ENCODE measurements at places on chromosomes 2 and 18. TPM values are rescaled to one million over a fixed set of nuclear protein-coding genes. Genes with fewer than 3 reads are reported as not detected.

DNA sequence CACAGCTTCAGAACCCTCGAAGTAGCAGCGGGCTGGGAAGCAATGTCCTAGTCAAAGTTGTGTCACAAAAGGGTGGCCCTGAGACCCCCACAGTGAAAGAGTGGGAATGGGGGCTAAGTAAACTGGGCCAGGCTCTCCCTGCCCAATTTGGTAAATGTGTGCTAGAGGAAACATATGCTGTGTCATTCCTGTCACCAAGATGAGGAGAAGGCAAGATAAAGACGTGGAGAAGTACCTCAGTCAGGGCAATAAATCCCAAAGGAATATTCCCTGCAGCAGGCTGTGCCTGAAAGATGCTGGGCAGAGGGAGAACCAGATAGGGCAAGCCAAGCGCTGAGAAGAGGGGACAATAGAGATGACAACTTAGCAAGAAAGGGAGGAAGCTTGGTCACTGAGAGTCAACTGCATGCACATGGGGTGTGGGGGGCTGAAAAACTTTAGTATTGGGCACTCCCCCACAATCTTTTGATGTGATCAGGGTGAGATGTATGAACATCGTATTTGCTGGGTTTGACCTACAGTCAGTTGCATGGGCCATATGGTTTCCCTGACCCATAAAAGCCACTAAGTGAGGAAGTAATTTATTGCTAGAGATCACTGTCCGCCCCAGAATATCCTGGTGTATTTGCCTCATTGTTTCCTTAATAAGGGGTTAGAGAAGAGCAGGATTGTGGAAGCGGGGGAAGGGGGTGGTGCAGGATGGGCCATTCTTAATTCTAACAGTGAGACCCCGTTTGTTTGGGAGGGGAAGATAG, 49.9 kb upstream of the CXCR4 start:
- no peak overlapping the region for H3K27ac ChIP-seq
- no peaks in the 10 kb centered on the region for H3K36me3 ChIP-seq

Gene GKN1
- total RNA-seq, result not detected

GRCh38 chr2:156445296-156446220, 9.4 kb downstream of the GPD2 start:
- H3K27ac ChIP-seq, result no peak overlapping the region
- no peaks in the 10 kb centered on the region for H3K27me3 ChIP-seq
- no peaks in the 10 kb centered on the region for H3K4me1 ChIP-seq
- DNase-seq, result peak; percentile 35
- H3K36me3 ChIP-seq, result no peaks in the 10 kb centered on the region

DNA sequence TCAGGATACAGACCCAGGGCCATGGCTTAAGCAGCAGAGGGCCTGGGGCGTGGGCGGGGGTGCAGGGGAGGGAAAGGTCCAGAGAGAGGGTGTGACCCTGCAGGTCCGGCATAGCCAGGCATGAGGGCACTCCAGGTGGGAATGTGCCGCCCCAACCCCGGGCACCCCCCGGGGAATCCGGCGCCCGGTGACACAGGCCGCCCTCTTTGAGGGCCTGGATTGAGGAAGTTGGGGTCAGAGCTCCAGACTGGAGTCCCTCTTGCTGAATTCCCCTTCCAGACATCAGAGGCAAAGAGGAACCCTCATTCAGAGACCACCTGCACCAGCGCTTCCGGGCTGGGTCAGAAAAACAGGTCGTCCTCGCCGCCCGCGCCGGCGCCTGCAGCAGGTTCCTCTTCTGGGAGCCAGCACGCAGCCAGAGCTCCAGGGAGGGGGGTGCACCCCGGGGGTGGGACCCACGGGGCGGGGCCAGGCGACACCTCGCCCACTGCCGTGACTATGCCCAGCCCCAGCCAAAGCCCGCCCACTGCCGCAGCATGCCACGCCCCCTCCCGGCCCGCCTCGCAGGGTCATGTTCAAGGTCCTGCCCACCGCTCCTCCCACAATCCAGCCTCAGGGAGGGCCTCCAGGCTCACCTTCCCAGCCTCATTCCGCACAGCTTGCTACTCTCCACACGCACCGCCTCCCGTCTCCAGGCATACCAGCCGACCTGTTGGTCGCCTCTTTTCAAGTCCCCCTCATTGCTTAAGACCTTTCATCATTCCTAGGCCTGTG, 98.3 kb upstream of the ID2 start:
- H3K4me1 ChIP-seq, result peaks cover 16% of the 10 kb centered on the region
- peak overlapping the region; percentile 31 for H3K4me3 ChIP-seq
- no peaks in the 10 kb centered on the region for H3K27me3 ChIP-seq
- H3K27ac ChIP-seq, result peak overlapping the region; percentile 51
- H3K36me3 ChIP-seq, result no peaks in the 10 kb centered on the region

Gene NFE2L2
- 72.7 TPM for total RNA-seq

Gene GRB14
- 0.55 TPM for total RNA-seq

- DNase-seq, result peak; percentile 46
- H3K4me1 ChIP-seq, result no peaks in the 10 kb centered on the region
- H3K27me3 ChIP-seq, result no peaks in the 10 kb centered on the region
Measured at GRCh38 chr2:128525653-128526052, 207.0 kb upstream of the HS6ST1 start.

- DNase-seq, result peak; percentile 67
- no peak overlapping the region for H3K4me3 ChIP-seq
- no peaks in the 10 kb centered on the region for H3K27me3 ChIP-seq
- H3K36me3 ChIP-seq, result peaks cover 16% of the 10 kb centered on the region
Measured at GRCh38 chr2:36889795-36890194, 76.5 kb downstream of the STRN start.

GRCh38 chr2:134335601-134336000, 81.7 kb downstream of the MGAT5 start:
- H3K36me3 ChIP-seq, result no peaks in the 10 kb centered on the region
- H3K27me3 ChIP-seq, result no peaks in the 10 kb centered on the region
- H3K4me3 ChIP-seq, result no peak overlapping the region
- no peak for DNase-seq
- no peak overlapping the region for H3K27ac ChIP-seq
- peaks cover 3% of the 10 kb centered on the region for H3K4me1 ChIP-seq

Gene CAB39
- 50.9 TPM for total RNA-seq

- no peak overlapping the region for H3K27ac ChIP-seq
- no peak for DNase-seq
- no peaks in the 10 kb centered on the region for H3K27me3 ChIP-seq
- no peak overlapping the region for H3K4me3 ChIP-seq
- H3K36me3 ChIP-seq, result no peaks in the 10 kb centered on the region
Measured at GRCh38 chr2:184921676-184922075, 323.3 kb downstream of the ZNF804A start.

GRCh38 chr2:84532291-84532690, 16.0 kb downstream of the DNAH6 start:
- no peak overlapping the region for H3K4me3 ChIP-seq
- no peaks in the 10 kb centered on the region for H3K36me3 ChIP-seq
- no peaks in the 10 kb centered on the region for H3K4me1 ChIP-seq
- no peak overlapping the region for H3K27ac ChIP-seq
- H3K27me3 ChIP-seq, result peaks cover 26% of the 10 kb centered on the region
- DNase-seq, result no peak

Gene POTEJ
- not detected for total RNA-seq

GRCh38 chr2:170267071-170267470, 89.1 kb downstream of the MYO3B start:
- H3K4me3 ChIP-seq, result no peak overlapping the region
- no peaks in the 10 kb centered on the region for H3K4me1 ChIP-seq
- H3K36me3 ChIP-seq, result no peaks in the 10 kb centered on the region
- DNase-seq, result no peak
- H3K27ac ChIP-seq, result no peak overlapping the region

GRCh38 chr2:84846041-84846663, 34.7 kb downstream of the TRABD2A start:
- H3K36me3 ChIP-seq, result no peaks in the 10 kb centered on the region
- H3K4me1 ChIP-seq, result no peaks in the 10 kb centered on the region
- DNase-seq, result no peak
- H3K4me3 ChIP-seq, result no peak overlapping the region

DNA sequence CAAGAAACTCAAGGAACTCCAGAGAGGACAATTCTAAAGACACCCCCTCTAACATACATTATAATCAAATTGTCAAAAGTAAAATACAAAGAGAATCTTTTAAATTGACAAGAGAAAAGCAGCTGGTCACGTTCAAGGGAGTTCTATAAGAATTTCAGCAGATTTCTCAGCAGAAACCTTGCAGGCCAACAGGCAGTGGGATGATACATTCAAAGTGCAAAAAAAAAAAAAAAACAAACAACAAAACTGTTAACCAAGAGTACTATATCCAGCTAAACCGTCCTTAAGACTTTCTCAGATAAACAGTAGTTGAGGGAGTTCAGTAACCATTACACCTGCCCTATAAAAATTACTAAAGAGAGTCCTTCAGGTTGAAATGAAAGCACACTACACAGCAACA, 33.9 kb downstream of the CCDC138 start:
- H3K4me3 ChIP-seq, result no peak overlapping the region
- H3K4me1 ChIP-seq, result no peaks in the 10 kb centered on the region
- no peak overlapping the region for H3K27ac ChIP-seq

Gene L3MBTL4
- total RNA-seq, result not detected

Gene NXPH2
- 4.8 TPM for total RNA-seq

- H3K4me3 ChIP-seq, result no peak overlapping the region
- H3K27ac ChIP-seq, result no peak overlapping the region
- no peaks in the 10 kb centered on the region for H3K36me3 ChIP-seq
- H3K27me3 ChIP-seq, result no peaks in the 10 kb centered on the region
- H3K4me1 ChIP-seq, result no peaks in the 10 kb centered on the region
Measured at GRCh38 chr2:25207078-25207545, 38.7 kb upstream of the POMC start.

Gene MARCHF7
- total RNA-seq, result 94.9 TPM

DNA sequence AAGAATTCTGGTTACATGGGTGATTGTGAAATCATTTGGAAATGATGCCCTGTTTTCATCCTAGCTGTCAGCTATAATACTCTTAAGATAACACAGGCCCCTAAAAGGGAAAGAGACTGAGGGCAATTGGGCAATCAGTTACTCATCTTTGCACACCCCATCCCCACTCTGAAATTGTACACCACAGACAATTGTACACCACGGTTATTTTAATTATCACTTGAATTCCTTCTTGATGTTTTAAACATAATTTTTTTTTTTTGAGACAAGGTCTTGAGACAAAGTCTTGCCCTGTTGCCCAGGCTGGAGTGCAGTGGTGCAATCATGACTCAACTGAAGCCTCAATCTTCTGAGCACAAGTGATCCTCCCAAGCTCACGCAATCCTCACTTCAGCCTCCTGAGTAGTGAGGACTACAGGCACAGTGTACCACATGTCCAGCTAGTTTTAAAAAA, 862.4 kb upstream of the ACVR2A start:
- no peak overlapping the region for H3K4me3 ChIP-seq
- no peaks in the 10 kb centered on the region for H3K36me3 ChIP-seq
- H3K27me3 ChIP-seq, result no peaks in the 10 kb centered on the region
- H3K4me1 ChIP-seq, result peaks cover 52% of the 10 kb centered on the region

- no peaks in the 10 kb centered on the region for H3K4me1 ChIP-seq
- no peaks in the 10 kb centered on the region for H3K36me3 ChIP-seq
- peaks cover 39% of the 10 kb centered on the region for H3K27me3 ChIP-seq
- no peak overlapping the region for H3K27ac ChIP-seq
- no peak overlapping the region for H3K4me3 ChIP-seq
- DNase-seq, result no peak
Measured at GRCh38 chr2:31188131-31188530, 29.2 kb downstream of the CAPN14 start.

Gene CTAGE1
- not detected for total RNA-seq

Gene FKBP1B
- 3.7 TPM for total RNA-seq

- DNase-seq, result no peak
- H3K27me3 ChIP-seq, result peaks cover 4% of the 10 kb centered on the region
- H3K27ac ChIP-seq, result no peak overlapping the region
- no peaks in the 10 kb centered on the region for H3K36me3 ChIP-seq
Measured at GRCh38 chr2:136204971-136205370, 87.0 kb upstream of the CXCR4 start.

DNA sequence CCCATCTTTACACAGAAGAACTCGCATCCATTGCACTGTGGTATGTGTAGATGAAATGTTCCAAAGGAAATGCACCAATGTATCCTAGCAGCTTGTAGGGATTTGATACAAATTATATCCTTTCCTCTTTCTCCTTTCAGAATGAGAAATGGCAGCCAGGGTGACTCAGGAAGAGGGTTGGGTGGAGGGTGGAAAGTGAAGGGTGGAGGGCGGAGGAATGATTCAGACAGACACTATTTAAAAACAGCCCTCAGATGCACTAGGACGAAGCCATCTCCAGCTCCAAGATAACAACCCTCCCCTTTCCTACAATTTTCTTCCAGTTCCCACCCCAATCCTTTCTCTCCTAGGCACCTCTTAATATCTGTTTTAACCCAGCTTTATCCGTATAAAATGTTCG, 96.2 kb upstream of the STK39 start:
- no peak for DNase-seq
- no peaks in the 10 kb centered on the region for H3K36me3 ChIP-seq
- H3K27me3 ChIP-seq, result no peaks in the 10 kb centered on the region
- H3K27ac ChIP-seq, result no peak overlapping the region
- H3K4me3 ChIP-seq, result no peak overlapping the region

DNA sequence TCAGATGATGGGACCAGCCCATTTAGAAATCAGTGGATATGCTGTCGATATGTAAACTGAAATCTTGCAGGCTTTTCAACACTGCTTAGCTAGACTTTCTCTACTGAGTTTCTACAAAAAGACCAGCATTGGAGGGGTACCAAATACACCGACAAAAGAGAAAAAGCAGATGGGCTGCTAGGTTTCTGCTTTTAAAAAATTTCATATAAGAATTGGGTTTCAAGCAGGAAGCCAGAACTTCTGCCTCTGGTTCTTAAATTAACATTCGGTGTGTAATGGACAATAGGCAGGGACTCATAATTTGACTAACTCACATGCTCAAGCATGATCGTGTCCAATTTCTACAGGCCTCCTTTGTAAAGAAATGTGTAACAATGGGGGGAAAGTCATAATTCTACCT, 3.1 kb downstream of the ARL4C start:
- H3K27me3 ChIP-seq, result no peaks in the 10 kb centered on the region
- no peaks in the 10 kb centered on the region for H3K4me1 ChIP-seq
- no peak overlapping the region for H3K4me3 ChIP-seq
- no peak for DNase-seq
- H3K27ac ChIP-seq, result no peak overlapping the region

Gene SERPINB11
- total RNA-seq, result not detected

DNA sequence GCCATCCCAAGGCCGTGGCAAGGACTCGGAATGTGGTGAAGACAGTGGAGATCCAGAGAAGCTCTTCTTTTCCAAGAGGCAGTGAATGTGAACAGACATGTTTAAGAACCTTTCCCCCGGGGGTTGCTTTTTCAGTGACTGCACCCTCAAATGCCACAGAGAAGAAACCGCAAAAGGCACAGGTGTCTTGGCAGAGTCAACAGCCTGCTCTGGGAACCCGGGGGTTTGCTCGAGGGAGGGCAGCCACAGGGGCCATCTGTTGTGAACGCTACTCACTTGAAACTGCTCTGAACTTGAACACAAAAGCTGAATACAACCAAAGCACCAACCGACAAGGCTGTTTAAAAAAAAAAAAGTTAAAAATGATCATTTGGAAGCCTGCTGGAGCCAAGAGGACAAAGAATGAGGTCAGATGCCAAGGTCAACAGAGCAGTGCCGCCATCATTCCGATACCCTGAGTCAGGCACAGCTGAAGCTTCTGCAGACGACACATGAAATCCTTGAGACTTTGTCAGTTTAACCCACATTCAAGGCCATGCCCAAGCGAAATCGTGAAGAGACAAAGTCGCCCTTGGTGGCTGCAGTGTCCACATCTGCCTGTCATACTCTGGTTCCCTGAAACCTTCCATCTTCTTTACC, 47.4 kb downstream of the PSMG2 start:
- H3K36me3 ChIP-seq, result no peaks in the 10 kb centered on the region
- no peak for DNase-seq
- no peak overlapping the region for H3K27ac ChIP-seq
- peaks cover 5% of the 10 kb centered on the region for H3K4me1 ChIP-seq

- H3K4me1 ChIP-seq, result no peaks in the 10 kb centered on the region
- no peak overlapping the region for H3K27ac ChIP-seq
- no peaks in the 10 kb centered on the region for H3K27me3 ChIP-seq
- no peaks in the 10 kb centered on the region for H3K36me3 ChIP-seq
- H3K4me3 ChIP-seq, result no peak overlapping the region
Measured at GRCh38 chr2:10342245-10342951, 39.7 kb downstream of the HPCAL1 start.
